ENCODE measurements at places on chromosomes 3 and 15.

GRCh38 chr3:72338942-72339669, 509.1 kb downstream of the SHQ1 start:
- peak; percentile 78 for DNase-seq

DNA sequence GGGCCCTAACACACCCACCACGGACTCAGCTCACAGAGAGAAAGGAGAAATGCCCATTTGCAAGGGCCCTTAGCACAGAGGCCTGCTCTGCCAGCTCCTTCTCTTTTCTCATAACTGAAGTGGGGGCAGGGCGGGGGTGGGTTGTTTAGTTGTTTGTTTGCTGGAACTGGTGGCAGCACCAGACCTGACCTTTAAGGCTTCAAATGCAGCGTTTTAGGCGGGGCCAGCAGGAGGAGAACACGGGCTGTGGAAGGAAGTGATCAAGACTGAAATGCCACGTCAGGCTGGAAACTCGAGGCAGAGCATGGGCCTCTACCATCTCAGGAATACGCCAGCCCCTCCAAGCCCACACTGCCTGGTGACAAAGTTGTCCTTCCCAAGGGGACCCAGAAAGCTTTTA, 9.3 kb downstream of the CACNA2D2 start:
- no peak for DNase-seq

DNA sequence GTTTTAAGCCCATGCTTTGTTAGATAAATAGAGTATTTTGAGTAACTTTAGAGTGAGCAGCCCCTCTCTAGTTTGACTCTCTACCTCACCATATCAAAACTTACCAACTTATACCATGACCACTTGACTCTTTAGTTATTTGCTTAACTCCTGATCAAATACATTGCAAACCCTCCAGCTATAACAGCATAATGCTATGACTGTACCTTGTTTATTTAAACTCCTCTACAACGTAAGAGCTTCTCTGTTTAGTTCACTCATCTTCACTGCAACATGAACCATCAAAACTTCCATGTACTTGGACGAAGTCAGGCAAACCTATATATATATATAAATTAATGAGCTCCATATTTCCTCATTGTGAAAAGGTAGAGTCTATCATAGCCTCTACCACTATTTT, 218.2 kb downstream of the DPH6 start:
- DNase-seq, result no peak

- no peak for DNase-seq
These were observed 51.5 kb downstream of the TGFBR2 start for GRCh38 chr3:30657914-30658313.

Data from tibial artery (tissue), 4 donors.